ENCODE measurements at places on chromosomes 7 and 10.

- peak; percentile 72 for DNase-seq
These were observed 198.1 kb upstream of the PPP2R2D start for GRCh38 chr10:131702531-131703356.

DNA sequence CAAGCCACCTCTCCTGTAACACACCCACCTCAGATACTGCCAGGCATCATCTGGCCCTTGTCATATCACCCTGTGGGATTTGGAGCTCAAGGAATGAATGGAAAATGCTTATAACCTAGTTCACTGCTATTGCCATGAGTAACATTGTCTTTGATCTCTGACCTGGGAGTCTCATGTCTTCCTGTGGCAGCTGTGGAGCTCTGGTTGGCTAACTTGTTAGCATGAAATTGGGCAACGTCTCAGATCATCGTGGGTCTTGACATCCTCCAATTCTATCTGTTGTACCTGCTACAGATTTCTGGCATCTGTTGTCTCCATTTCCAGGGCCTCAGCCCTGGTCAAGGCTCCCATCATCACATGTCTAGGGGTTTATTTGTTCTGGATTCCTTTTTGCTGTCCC is 2.2 kb upstream of the TMEM270 start:
- no peak for DNase-seq

DNA sequence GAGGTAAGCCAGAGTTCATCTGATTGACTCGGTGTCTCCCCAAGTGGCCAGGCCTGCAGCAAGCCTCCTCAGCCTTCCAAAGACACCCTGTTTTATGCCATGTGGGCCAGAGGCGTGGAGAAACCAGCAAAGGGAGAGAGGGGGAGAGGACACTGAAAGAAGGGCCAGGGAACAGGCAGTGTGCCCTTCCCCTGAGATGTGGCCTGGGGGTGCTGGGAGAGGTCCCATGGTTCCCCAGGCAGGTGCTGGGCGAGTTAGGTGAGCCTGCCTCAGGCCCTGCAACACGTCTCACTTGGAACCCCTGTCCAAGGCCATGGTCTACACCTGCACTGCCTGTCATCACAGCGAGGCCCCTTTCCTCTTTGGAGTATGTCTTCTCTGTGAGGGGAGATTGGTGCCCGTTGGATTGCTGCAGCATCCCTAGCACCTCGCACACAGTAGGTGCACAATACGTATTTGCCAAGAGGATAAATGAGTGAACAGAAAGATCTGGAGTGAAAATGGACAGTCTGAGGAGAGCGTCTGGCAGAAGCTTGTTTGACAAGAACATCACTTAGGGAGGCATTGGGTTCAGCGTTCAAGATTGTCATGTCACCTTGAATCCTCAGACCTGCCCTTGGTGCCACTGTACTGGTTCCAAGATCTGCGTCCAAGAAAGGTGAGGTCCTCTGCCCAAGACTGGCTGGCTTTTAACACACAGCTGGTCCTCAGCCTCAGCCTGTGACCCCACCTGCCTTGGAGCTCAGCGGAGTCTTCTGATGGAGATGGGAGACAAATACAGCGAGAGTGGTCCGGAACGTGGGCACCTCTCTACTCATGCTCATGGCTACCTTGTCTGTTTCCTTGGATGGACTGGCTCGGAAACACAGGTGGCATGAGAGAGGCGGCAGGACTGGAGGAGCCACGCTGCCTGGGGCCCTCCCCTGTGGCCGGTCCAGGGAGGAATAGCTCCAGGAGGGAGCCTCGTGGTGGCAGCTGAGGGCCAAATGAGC is 39.8 kb upstream of the NUB1 start:
- DNase-seq = no peak

GRCh38 chr10:13234172-13234571 is at the start of gene UCMA:
TSS of gene UCMA (minus strand) at chr10:13234374. CDS start at chr10:13234258, 116 bp downstream.
- DNase-seq = peak; percentile 78

DNA sequence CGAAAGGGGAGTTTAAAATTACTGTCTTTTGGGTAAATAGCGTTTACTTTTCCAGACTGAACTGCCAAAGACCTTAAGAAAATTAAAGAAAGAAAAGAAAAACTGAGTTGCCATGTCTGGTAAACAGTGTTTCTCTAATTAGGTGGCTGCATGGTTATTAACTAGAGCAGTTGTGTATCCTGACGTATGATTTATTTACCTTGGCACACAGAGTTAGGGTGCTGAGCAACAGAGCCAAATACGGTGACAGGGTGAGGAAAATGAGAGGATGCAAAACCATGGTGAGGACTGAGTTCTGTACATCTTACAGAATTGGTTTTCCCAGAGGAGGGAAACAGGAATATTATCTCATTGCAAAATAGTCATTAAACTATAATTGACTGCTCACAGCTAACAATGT is 546.4 kb upstream of the FZD8 start:
- no peak for DNase-seq

DNA sequence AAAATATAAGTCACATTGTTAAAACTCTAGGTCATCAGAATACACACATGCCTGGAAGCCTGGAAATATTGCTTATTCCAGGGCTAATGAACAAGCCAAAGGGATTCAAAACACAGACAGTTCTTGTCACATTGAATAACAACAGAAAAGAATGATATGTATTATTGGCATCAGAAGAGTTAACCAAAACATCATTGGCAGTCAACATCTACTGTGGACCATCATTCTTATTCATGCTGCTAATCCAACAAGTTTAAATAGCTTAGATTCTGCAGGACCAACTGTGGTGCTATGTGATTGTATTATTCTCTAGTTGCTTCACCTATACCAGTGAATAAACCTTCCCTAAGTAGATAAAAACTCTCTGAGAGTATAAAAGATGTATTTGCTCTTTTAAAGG is 198.3 kb downstream of the NEBL start:
- no peak for DNase-seq

- DNase-seq = no peak
These were observed 200.1 kb downstream of the LRRN3 start for GRCh38 chr7:111290982-111291381.

GRCh38 chr10:62818426-62819011 is 2.4 kb upstream of the EGR2 start:
- no peak for DNase-seq

GRCh38 chr10:71513936-71514335 is 117.2 kb downstream of the CDH23 start:
- DNase-seq = no peak

GRCh38 chr10:2700626-2701305 is 366.6 kb upstream of the PFKP start:
- DNase-seq = no peak

DNA sequence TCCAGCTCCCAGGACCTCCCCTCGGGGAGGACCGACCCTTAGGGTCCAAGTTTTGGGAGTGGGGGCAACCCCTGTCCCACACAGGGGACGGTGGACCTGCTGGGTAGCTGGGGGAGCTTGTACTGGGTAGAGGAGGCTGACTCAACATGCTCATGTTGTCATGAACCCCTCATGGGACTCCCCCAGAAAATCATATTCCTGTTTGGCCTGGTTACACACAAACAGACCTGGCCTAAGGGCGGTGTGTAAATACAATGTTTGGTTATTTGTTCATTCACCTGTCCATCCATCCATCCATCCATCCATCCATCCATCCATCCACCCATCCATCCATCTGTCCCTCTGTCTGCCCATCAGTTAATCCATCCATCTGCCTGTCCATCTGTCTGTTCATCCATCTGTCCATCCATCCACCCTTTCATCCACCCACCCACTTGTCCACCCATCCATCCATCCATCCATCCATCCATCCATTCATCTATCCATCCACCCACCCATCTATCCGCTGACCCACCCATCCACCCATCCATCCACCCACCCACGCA is 92.9 kb downstream of the DNAJB6 start:
- DNase-seq = no peak

- no peak for DNase-seq
These were observed 15.4 kb upstream of the PCLO start for GRCh38 chr7:83178066-83178465.

- no peak for DNase-seq
These were observed 988 bp upstream of the EN2 start for GRCh38 chr7:155456738-155457543.

GRCh38 chr10:69740126-69740525 is 61.6 kb upstream of the COL13A1 start:
- DNase-seq = no peak

DNA sequence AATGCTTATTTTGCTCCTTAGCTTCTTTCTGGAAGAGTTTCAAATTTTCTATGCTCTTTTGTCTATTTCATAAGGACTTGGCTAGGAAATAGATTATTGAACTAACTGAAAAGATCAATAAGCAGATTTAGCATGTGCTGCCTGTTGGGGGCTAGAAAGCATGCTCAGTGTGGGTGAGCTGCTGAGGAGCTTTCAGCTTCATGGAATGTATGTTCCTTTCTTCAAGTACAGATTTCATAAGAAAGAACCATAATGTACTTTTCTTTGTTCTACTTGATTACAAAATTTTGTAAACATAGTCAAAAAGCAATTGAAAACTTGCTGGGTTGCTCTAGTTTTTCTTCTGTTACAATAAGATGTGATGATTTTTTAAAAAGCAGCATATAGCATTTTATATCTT is 73.8 kb downstream of the TAF3 start:
- DNase-seq = no peak

GRCh38 chr7:150388709-150389531 is 9.8 kb downstream of the ZNF775 start:
- no peak for DNase-seq

- DNase-seq = peak; percentile 49
These were observed 68.8 kb downstream of the ADCYAP1R1 start for GRCh38 chr7:31120800-31121513.

GRCh38 chr7:30654296-30655090 is 27.8 kb downstream of the CRHR2 start:
- peak; percentile 80 for DNase-seq

DNA sequence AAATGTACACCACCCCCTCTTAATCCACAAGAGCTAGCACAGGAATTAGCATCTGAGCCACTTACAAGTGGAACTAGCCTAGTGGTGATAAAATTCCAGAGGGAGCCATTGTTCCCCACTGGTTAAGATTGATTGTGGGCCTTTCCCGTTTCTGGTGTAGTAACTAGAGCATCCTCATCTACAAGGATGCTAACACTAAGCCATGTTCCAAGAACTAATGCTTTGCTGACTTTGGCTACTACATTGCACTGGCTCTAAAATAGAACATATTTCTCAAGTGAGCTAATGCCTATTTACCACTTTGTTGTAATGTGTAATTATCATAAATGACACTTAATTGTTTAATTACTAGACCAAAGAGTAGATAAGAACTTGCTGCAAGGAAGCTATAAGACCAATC is 143.7 kb downstream of the FZD1 start:
- DNase-seq = no peak

DNA sequence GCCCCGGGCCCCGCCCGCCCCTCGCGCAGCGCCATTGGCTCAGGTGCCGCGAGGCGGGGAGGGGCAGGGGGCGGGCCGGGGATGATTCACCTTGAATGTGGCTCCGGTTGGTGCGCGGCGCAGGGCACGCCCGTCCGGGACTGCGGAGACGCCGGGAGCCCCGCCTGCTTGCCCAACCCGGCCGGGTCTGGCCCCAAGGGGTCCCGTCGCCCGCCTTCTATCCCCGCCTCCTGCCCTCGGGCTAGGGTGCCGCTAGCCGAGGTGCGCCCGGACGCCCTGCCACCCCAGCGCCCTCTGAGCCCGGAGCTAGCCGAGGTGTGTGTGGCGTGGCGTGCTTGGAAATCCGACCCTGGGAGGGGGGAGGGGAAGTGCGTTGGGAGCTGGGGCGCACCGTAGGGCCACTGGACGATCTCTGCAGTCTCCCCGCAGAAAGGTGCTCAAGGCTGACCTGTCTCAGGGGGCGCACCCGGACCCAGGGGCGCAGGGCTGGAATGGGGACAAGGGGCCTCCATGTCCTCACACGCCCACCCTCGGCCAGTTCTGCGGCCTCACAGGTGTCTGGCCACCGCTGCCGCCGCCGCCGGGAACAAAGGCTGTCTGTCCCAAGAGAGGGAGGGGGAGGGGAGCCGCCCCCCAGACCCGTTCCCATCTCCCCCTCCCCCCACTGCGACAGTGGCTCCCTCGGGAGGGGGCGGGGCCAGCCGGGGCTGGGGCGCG is 168.9 kb downstream of the NRF1 start:
- no peak for DNase-seq

DNA sequence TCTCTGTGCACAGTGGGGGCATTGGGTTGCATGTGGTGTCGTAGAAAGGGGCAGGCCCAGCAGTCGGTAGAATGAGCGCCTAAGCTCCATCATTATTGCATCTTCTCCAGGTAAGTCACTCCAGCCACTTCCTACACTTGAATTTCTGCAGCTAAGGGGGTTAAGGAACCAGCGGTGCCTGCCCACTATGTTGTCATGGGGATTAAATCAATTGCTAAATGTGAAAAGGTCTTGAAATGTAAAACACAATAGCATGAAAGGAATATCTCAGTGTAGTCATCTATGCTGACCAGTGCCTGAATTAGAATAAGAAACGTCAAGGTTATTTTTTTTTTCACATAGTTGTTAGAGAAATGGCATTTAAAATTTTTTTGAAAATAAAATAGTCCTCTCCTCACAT is 15.2 kb upstream of the CELF2 start:
- no peak for DNase-seq

- DNase-seq = no peak
These were observed 246.2 kb downstream of the ETV1 start for GRCh38 chr7:13743226-13743625.

DNA sequence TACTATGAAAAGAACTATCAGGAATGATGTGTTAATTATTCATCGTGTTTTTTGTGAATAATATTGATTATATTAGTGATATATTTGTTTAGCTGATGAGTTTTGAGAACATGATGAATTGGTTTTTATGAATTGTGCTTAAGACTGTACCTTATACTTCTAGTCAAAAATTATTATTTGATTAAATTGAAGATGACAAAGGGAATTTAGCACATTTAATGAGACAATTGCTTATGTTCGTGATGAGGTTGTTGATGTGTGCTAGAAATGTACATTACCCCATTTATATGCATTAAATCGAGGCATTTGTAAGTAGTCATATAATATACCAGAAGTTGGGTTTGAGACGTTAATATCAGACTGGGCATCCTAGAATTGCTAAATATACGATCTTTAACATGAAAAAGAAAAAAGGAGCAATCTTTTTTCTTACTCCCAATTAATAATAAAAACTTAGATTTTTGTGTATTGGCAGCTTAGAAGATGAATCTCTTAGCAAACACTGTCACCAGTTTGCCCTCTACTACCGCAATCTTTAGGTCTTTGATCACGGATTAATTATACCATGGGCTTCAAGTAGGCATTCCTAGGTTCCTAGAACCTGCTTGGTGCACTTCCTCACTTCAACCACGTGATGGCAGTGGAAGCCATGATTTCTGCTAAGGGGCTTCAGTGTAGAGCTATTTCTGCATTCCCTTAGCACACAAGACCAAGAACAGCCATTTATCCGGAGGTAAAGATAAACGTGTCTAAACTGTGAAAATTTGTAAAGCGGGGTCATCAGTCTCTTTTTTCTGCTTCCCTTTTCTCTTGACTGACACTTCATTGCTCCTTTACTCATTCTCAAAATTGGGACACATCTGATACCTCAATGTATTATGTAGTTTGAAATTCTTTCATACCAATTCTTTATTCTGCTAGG is 1.6 kb downstream of the KLHDC10 start:
- no peak for DNase-seq

GRCh38 chr10:113788604-113789083 is 37.2 kb downstream of the PLEKHS1 start:
- DNase-seq = no peak
